Uterine smooth muscle cell (primary cell): ENCODE measurements at places on chromosomes 3 and 15. TPM values are rescaled to one million over a fixed set of nuclear protein-coding genes. Genes with fewer than 3 reads are reported as not detected.

CNTN3 gene
- total RNA-seq, result 4.2 and 5.0 TPM in 2 replicates

ZNF619 gene
- 6.8 and 9.0 TPM in 2 replicates for total RNA-seq

TRH gene
- not detected in 2 replicates for total RNA-seq

ATP13A4 gene
- total RNA-seq, result 0.50 and 0.55 TPM in 2 replicates

SERPINI1 gene
- 1.4 and 1.7 TPM in 2 replicates for total RNA-seq

CCR4 gene
- not detected in 2 replicates for total RNA-seq

KIF23 gene
- 28.4 and 118 TPM in 2 replicates for total RNA-seq

HYPK gene
- total RNA-seq, result 12.9 and 13.0 TPM in 2 replicates

HYAL1 gene
- 0.50 and 0.66 TPM in 2 replicates for total RNA-seq

GASK1A gene
- total RNA-seq, result 2.2 and 3.9 TPM in 2 replicates

RPL15 gene
- 2,608 and 2,649 TPM in 2 replicates for total RNA-seq

LRIG1 gene
- total RNA-seq, result 37.7 and 66.2 TPM in 2 replicates

GHRL gene
- 0.25 TPM in 1 of 2 replicates, not detected in the other for total RNA-seq

C15orf62 gene
- not detected in 2 replicates for total RNA-seq

CEP152 gene
- 8.6 and 19.9 TPM in 2 replicates for total RNA-seq

ACOX2 gene
- total RNA-seq, result 7.7 and 10.2 TPM in 2 replicates

P2RY1 gene
- 0.75 and 1.1 TPM in 2 replicates for total RNA-seq

IQCH gene
- total RNA-seq, result 5.7 and 7.0 TPM in 2 replicates

FAM107A gene
- under 0.01 TPM in 1 of 2 replicates, not detected in the other for total RNA-seq

APOD gene
- total RNA-seq, result 0.11 and 0.37 TPM in 2 replicates

LDHAL6B gene
- under 0.01 TPM in 1 of 2 replicates, not detected in the other for total RNA-seq

LYZL4 gene
- not detected in 2 replicates for total RNA-seq

FOXL2 gene
- 11.2 and 12.8 TPM in 2 replicates for total RNA-seq

BDH1 gene
- total RNA-seq, result 3.9 and 8.2 TPM in 2 replicates

TUSC2 gene
- total RNA-seq, result 17.0 and 17.6 TPM in 2 replicates

EFHB gene
- under 0.01 and 0.11 TPM in 2 replicates for total RNA-seq

REC114 gene
- not detected in 2 replicates for total RNA-seq

CCDC54 gene
- total RNA-seq, result not detected in 2 replicates

P2RY14 gene
- not detected in 2 replicates for total RNA-seq

TM4SF18 gene
- total RNA-seq, result 0.22 and 0.37 TPM in 2 replicates

TM4SF4 gene
- not detected in 2 replicates for total RNA-seq

SENP2 gene
- 40.6 and 43.4 TPM in 2 replicates for total RNA-seq

FANCD2OS gene
- total RNA-seq, result not detected in 2 replicates

CGGBP1 gene
- total RNA-seq, result 65.7 and 77.1 TPM in 2 replicates

ACKR4 gene
- total RNA-seq, result 1.5 and 2.1 TPM in 2 replicates

GOLGA6D gene
- 0.12 TPM in 1 of 2 replicates, not detected in the other for total RNA-seq

DBR1 gene
- 18.1 and 21.5 TPM in 2 replicates for total RNA-seq

ALCAM gene
- 103 and 117 TPM in 2 replicates for total RNA-seq

CKMT1A gene
- not detected in 2 replicates for total RNA-seq

KLF15 gene
- 1.5 and 3.4 TPM in 2 replicates for total RNA-seq

SCAANT1 gene
- total RNA-seq, result not detected in 2 replicates

NEK10 gene
- total RNA-seq, result 1.7 and 7.0 TPM in 2 replicates
